Activated CD4-positive, alpha-beta T cell treated with anti-CD3 and anti-CD28 coated beads for 48 hours (primary cell): ENCODE measurements at places on chromosomes 2 and 18.

- DNase-seq = peak; percentile 73
Measured at GRCh38 chr2:11829324-11829946, 83.0 kb downstream of the LPIN1 start.

DNA sequence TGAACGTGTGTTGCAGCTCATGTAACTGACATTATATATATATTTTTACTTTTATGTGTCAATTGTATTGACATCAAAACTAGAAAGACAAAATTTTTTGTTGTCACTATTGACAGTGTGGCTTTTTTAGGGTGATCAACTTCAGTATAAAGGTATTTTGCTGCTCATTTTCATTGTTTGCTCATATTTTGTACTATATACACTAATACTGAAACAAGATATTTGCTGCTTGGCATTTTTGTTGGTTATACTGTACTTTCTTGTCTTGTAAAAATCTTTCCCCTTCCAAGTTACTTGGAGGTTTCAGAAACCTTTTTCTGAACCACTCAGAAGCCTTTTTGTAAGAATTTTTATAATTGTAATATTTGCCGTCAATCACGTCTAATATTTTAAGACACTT lies 16.5 kb downstream of the AFTPH start:
- DNase-seq = no peak

- DNase-seq = no peak
Measured at GRCh38 chr2:207807516-207807915, 37.8 kb upstream of the FZD5 start.

DNA sequence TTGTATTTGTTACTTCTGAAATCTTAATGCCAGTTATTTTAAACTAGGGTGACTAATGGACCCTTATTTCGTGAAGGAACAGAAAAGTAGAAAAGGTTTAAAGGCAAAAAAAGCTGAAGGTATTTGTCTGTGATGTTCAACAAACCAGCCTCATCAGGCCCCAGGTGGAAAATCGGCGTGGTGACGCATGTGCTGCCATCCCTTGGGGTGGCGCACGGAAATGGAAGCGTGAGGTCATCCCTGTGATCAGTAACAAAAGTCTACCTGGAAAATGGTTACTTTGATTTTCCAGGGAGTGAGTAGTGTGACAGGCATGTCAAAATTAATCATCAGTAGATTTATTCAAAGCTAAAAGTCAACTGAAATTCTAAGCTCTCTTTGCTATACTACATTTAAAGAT lies 313.2 kb downstream of the GBX2 start:
- DNase-seq = no peak

- DNase-seq = peak; percentile 63
Measured at GRCh38 chr2:12416600-12416999, 300.1 kb upstream of the TRIB2 start.

DNA sequence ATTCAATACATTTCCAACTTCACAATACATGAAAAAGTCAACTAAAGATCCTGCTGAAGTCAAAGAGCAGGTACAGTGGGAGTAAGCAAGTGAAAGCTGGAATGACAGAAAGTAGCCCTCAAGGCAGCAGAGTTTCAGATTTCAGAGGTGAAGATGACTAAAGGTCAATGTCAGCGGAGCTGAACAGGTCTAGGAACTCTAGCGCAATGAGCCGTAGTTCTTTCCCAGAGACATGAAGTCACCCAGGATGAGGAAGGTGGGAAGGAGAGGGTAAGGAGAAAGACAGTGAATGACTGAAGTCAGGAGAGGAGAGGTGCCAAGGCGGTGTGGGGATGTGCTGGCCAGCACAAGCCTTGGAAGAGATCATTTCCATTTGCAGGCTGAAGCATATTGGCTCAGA lies 28.1 kb downstream of the PTPN2 start:
- DNase-seq = no peak

GRCh38 chr2:159900343-159900742 lies 102.3 kb upstream of the CD302 start:
- DNase-seq = no peak

GRCh38 chr2:62266433-62267038 lies 70.6 kb downstream of the B3GNT2 start:
- no peak for DNase-seq

DNA sequence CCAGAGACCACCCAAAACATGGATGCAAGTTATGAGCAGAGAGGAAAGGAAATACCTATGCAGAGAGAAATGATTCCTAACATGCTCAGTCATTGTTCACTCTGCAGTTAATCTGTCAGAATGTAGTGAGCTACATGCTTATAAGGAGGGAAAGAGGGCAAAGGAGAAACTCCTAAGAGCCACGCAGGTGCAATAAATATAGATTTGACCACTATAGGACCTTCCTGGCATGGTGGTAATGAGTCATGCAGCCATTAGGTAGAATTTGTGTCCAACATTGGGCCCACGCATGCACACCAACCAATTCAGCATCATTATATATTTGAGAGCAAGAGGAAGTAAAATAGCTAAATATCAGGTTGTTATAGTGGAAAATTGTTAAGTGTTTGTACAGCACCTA lies 699.9 kb downstream of the DSC3 start:
- no peak for DNase-seq

DNA sequence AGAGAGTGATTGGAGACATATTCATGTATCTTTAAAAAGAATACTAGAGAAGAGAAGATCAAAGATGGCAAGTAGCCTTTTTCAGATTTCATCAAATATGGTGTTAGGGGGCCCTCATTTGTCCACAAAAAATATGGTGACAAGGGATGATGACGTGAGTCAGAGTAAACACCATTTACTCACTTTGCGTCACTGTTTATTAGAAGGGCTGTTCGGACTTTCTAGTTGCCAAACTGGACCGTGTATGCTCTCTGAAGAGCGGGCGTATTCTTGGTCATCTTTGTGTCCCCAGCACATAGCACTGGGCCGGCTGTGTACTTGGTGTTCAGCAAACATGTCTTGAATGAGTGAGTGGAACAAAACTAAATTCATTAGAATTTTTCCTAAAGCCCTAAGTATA lies 37.5 kb downstream of the TTC39C start:
- DNase-seq = no peak

DNA sequence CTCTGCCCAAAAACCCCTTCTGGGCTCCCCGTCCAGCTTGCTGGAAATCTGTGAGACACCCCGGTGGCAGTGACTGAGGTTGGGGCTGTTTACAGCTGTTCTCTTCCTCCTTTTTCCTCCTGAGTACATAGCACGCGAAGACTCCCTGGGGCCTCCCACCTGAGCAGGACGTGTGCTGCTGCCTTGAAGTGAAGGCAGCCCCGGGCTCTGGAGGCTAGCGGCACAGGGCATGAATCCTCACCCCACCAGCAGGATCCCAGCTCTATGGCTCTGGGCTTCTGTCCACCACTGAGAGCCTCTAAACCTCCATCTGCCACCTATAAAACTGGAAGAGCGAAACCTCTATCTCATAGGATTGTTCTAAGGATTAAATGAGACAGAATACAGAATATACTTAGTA lies 182.5 kb downstream of the TMEM163 start:
- DNase-seq = no peak

DNA sequence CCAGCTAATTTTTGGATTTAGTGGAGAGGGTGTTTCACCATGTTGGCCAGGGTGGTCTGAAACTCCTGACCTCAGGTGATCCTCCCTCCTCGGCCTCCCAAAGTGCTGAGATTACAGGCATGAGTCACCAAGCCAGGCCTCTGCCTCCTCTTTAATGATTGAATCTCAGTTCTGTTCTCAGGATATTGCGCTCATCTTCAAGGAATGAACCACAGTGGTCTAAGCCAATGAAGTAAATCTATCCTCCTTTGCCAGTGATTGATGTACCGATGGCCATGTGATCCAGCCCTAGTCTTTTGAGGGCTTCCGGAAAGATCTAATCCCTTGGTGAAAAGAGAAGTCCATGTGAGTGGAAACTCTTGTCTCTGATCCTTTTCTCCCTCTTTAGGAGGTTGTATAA lies 48.6 kb downstream of the POLE4 start:
- no peak for DNase-seq

DNA sequence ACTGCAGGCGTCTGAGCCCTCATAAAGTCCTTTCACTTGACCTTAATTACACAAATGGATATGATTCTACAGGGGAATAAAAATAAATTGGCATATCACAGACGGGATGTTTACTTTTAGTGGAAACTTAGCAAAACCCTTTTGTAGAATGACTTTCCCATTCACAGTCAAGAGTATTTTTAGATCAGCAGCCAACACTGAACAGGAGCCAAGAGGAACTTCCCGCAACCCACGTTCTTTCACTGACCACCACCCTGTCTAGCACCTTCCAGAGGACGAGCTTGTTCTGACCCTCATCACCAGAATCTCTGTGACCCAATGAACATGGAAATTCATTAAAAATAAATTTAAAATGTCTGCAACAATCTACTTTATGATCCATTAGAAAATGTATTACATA lies 119.0 kb upstream of the SNTG2 start:
- no peak for DNase-seq

DNA sequence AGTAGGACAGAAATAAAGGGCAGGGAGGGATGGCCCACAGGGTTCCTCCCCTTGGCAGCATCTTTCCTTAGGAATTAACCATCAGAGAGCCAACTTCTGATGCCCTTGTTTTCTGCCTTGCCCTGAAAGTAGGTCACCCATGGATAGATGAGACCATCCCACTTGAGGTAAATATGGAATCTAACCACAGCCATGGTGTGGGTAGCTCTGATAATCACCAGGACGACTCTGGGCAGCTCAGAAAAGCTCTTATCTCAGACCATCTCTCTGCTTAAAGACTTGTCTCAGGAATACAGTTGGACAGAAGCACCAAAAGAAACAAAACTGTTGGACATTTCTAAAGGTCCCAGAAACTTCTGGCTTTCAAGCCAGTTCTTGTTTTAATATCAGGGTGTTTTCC lies 101.4 kb upstream of the CELF4 start:
- no peak for DNase-seq

DNA sequence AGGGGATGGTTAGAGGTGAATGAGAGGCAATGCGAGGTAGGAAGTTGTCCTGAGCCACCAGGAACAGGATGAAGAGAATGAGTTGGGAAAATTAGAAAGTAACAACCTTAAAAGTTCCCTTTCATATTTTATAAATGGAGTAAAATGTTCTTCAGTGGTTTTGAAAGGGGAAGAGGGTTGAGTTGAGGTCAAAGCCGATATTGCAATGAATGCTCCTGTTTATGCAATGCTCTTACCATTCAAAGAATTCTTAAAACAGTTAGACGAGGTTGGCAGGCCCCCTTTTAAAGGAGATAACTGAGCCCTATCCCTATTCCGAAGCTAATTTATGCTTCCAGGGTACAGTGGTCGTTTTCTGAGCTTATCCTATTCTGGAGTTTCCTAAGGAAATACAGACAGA lies 2110.3 kb upstream of the CELF4 start:
- DNase-seq = no peak

DNA sequence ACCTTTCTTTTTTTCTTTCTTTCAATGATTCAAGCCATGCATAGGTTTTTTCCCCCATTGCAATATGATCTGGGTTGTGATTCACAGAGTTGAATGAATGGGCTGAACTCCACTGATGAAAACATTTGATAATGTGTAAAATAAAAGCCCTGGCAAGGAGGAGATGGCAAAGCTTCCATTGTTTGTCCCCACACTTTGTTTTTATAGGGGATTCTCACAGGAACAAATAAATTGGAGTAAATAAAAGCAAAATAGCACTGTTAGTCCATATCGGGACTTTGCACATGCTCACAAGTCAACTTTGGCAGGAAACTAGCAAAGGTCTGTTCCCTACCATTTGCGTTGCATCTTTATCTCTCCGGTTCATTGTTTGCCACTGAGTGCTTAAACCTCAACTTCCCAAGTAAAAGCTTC lies 55.7 kb downstream of the MEIS1 start:
- DNase-seq = no peak

- no peak for DNase-seq
Measured at GRCh38 chr2:45892425-45892745, 240.9 kb downstream of the PRKCE start.

GRCh38 chr2:168348076-168348475 lies 100.7 kb upstream of the STK39 start:
- peak; percentile 31 for DNase-seq

DNA sequence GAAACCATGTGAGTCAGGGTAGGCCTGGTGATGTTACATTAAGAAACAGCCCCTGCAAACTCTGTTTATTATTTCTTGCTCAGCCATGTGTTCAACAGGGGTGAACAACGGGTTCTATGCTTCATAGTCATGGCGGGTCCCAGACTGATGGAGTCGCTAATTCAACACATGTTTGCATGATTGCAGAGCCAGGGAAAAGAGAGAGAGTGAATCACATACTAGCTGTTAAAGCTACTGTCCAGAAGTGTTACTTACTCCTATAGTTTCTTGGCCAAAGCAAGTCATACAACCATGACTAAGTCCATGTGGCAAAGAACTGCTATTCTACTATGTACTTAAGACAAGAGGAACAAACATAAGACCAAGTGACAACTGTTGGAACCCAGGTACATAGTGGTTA lies 241.2 kb upstream of the SKOR2 start:
- no peak for DNase-seq

- peak; percentile 12 for DNase-seq
Measured at GRCh38 chr2:200585730-200586643, at the start of gene AOX1. Gene AOX1, plus strand, starts transcription at chr2:200586014. Its CDS starts 95 bp downstream, at chr2:200586109.

DNA sequence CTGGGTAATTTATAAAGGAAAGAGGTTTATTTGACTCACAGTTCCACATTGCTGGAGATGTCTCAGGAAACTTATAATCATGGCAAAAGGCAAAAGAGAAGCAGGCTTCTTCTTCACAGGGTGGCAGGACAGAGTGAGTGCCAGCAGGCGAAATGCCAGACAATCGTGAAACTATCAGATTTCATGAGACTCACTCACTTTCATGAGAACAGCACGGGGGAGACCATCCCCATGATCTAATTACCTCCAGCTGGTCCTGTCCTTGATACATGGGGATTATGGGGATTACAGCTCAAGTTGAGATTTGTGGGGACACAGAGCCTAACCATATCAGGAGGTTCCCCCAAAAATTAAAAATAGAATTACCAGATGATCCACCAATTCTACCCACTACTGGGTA lies 675.5 kb upstream of the SLC8A1 start:
- DNase-seq = no peak

GRCh38 chr2:108641756-108642155 lies 77.5 kb upstream of the RANBP2 start:
- no peak for DNase-seq

DNA sequence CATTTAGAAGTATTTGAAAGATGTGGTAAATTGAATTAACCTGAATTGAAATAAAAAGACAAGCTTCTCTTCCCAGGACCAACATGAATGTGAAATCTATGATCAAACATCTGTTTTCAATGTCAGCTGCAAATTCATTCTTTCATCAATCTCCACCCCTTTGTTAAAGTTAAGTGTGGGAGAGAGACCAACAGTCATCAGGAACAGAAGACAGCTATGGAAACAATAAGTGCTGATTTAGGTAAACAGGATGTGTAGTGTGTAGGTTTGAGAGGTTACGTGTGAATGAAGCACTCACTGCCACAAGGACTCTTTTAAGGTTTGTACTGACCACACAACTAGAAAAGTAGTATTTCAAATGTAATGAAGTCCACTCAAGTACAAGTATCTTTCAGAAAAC lies 1659.8 kb upstream of the CELF4 start:
- DNase-seq = no peak
